ENCODE measurements at places on chromosomes 16 and 17. TPM values are rescaled to one million over a fixed set of nuclear protein-coding genes. Genes with fewer than 3 reads are reported as not detected.
A peak's percentile ranks its signal among the peaks of the same experiment; 100 is the strongest.

GRCh38 chr16:76210157-76210556, 67.0 kb upstream of the CNTNAP4 start:
- ATAC-seq: no peak

DNA sequence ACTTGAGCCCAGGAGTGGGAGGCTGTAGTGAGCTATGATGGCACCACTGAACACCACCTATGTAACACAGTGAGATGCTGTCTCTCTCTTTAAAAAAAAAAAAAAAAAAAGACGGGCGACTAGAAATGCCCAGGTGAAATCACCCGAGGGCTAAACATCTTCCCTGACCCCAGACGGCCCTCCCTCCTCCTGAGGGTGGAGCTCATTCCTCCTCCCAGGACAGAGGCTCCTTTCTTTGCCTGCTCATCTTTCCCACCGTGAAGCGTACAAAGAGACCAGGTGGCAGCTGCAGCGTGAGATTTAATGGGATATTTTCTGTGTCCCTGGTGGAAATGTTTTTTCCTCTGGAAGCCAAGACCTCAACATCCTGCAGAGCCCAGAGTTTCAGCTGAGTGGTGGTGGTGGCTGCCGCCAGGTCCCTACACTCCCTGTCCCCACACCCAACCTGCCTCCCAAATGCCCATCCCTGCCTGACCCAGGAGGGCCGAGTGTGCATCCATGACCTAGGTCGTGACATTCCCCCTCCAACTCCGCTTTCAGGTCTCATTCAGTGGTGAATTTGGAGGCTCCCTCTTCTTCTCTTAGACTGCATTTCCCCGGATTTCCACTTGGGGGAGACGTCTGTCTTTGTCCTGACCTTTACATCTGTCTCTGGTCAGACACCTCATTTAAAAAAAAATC, 14.4 kb upstream of the GPRC5B start:
- ATAC-seq: peak; percentile 32

GRCh38 chr16:57704905-57705852, 10.6 kb downstream of the DRC7 start:
- no peak for ATAC-seq

- no peak for ATAC-seq
Measured at GRCh38 chr16:84281074-84281473, 13.6 kb upstream of the WFDC1 start.

GRCh38 chr17:7704601-7705268, at the start of gene EFNB3:
Gene EFNB3 (plus strand): TSS chr17:7705202. CDS start chr17:7705599, 397 bp downstream.
- ATAC-seq: peak; percentile 32

- ATAC-seq: no peak
Measured at GRCh38 chr16:11583889-11584565, 2.7 kb downstream of the LITAF start.

GRCh38 chr17:49524473-49525359, 29.6 kb downstream of the NGFR start:
- ATAC-seq: no peak

DNA sequence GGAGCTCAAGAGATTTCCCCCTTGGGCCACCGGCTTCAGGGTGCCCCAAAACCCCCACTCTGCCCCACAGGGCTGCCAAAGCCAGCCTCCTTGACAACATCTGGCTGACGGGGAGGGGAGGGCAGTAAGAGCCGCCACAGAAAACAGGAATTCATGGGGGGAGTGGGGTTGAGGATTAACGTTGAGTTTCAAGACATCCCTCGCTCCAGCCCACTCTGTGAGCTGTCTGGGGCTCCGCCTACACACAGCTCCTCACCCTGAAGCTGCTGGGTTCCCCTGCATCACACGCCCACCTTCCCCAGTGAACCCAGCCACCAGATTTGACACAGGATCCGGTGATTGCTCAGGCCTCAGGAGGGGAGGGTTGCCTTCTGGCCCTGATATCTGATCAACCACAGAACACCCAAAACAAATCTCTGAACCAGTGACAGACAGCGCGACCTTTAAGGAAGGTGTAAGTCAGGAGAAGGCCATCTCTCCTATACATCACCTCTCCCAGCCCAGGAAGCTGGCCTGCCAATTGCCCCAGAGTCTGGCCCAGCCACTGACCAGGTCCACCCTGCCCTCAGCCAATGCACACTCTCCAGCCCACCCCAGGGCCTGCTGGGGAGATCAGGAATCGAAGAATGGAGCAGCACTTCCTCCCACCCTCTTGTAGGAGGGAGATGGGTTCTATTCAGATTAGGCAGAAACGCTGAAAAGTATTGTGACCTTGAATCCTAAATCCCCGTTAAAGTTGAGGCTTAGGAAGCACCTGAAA, 132.1 kb downstream of the CLEC16A start:
- ATAC-seq: no peak

DNA sequence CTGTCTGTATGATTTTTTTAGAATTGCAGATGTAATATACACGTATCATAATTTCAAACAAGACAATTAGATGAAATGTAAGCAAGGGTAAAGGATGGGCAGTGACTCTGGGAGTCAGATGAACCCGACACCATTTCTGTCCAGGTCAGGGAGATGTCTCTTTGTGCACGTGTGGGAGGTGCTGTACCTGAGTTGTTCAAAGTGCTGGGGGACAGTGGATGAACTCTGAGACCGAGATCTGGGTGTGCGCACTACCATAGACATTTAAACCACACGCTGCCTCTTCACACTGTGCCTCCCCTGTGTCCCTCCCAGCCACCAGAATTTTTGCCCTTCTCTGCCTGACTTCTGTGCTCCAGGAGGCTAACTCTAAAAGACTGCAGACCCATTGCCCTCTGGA, 5.9 kb upstream of the RGS9 start:
- no peak for ATAC-seq

- no peak for ATAC-seq
Measured at GRCh38 chr17:64423881-64424280, 25.0 kb upstream of the MILR1 start.

DNA sequence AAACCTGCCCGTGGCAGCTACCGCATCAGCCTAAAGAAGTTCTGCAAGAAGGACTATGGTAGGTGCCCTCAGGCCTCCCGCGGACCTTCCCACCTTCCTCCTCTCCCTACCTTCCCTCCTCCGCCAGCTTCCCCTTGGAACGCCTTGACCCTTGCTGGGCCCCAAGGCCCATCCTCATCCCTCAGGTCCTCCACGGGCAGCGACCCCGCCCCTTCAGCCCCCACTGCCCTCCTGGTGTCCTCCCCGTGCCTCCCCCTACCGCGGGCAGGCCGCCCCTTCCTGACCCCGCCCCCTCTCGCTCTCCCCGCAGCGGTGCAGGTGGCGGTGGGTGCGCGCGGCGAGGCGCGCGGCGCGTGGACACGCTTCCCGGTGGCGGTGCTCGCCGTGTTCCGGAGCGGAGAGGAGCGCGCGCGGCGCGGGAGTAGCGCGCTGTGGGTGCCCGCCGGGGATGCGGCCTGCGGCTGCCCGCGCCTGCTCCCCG, 1.4 kb upstream of the TBC1D24 start:
- ATAC-seq: no peak

DNA sequence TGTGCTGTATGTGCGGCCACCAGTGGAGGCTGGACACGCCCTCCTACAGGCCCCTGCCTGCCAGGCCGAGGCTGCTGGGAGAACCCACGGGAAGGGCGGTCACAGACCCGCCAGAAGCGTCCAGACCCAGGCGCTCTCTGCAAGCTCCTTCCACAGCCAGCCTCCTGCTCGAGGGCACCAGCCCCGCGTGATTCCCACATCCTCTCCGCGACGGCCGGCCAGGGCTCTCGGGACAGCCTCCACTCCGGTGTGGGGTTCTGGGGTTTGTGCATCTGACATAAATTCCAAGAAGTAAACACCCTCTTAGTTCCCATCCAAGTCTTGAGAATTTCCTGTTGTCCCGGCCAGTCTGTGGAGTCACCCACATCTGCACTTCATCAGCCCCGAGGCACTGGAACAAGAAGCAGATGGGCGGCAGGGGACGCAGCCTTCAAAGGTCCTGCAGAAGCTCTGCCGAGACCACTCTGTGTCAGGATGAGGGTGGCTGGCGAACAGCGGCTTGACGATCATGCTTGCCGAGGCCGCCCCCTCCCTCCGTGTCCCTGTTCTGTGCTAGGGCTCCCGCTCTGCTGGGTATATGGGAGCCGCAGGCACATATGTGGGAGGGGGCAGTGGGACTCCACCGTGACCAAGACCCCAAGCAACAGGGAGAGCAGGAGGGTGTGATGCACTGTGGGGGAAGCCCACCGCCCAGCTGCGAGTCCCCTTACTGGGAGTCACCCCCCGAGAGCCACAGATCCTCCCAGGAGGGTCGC, 2.4 kb upstream of the TMEM204 start:
- peak; percentile 42 for ATAC-seq

- peak; percentile 97 for ATAC-seq
Measured at GRCh38 chr17:5486206-5487124, at the start of gene MIS12. Gene MIS12 (plus strand): TSS chr17:5486566. CDS start chr17:5488863, 2,297 bp downstream.

DNA sequence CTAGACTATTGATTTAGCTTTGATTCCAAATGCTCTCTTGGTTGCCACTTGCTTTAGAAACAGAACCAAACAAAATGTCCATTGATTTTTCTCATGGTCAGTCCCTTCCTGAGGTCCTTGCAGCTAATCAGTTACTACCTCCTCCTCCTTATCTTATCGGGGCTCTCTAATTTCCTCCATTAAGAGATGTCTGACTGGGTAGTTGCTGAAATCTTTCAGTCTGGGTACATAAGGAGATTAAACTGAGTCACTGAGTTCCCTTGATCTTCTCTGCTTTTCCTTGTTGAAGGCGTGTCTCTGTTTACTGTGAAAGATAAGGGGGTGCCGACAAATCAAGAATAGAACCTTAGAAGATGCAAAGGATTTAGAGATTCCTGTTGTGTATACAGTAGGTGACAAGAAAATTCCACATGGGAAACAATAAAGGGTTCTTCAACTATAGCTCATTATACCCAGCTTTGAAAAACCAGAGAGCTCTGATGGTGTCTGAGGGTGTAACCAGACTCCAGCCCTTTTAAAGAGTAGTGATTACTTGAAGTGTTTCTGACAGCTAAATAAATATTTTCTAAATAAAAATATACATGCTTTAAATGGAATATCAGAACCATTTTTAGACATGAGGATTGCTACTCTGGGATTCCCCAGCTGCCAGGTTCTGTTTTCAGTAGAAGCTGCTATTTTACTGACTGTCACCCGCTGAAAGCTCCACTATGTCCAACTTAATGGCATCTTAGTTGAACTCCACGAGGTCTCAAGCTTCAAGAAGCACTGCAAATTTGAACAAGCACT, 791.3 kb upstream of the SOX9 start:
- no peak for ATAC-seq

Gene TRPV3
- total RNA-seq: 1.3 TPM

Gene USP6
- total RNA-seq: not detected

Gene CA5A
- total RNA-seq: not detected

Gene GALR2
- total RNA-seq: 0.44 TPM

Gene CD300A
- 0.64 TPM for total RNA-seq

Gene ITGAX
- total RNA-seq: 1.9 TPM

Gene GPR142
- total RNA-seq: not detected

Gene MYH1
- total RNA-seq: not detected
